Endothelial cell (in vitro differentiated cells): ENCODE measurements at places on chromosomes 6 and 20.

- no peak for DNase-seq
Measured at GRCh38 chr6:33797626-33798342, 6.0 kb downstream of the MLN start.

- DNase-seq: no peak
Measured at GRCh38 chr6:122553697-122554096, 56.5 kb upstream of the PKIB start.

DNA sequence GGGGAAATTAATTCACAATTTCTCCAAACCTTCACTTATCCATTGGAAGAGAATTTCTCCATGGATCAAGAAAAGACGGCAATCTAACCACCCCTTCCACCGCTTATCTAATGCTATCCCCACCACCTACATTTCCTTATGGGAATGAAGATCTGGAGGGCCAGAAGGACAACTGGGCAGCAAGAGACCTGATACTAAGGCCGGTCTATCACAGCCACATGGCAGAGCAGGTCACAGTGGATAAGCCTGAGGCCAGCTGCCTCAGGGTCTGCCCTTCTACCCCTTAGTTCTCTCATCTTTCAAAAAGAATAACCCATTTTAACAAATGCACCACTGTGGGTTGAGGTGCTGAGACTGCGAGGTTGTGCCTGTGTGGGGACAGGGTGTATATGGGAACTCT is 37.1 kb downstream of the MAN1A1 start:
- DNase-seq: no peak

DNA sequence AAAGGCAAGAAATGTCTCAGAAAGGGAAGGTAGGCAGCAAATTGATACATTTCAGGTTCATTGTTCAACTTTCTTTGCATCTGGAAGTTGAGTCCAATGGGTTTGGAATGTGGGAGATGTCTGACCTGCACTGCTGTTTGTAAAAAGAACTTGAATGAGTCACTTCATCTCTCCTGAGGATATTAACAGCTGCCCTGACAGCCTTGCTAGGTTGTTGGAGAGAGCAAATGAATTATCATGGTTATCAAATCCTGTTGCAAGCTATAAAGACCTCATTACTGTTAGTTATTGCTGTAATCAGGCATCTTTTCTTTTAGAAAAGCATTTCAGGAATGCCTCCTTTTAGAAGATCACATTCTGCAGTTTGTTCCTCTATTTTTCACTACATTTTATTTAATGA is 23.0 kb upstream of the FLRT3 start:
- DNase-seq: no peak

DNA sequence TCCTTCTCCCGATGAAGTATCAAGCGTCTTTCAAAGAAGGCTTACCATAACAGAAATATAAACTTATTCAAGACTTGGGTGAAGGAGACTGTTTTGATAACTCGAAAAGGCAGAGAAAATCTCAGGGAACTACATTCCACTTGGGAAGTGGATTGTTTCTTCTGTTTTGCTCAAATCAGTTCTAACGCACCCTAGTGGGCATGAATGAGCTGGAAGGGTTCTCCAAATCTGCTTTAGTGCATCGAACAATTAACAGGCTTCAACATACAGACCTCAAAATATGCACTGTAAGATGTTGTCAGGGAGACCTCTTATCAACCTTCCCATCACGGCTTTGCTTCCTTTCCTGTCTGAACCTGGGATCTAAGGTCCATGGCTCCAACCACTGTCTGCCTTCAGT is 392.5 kb downstream of the CD83 start:
- no peak for DNase-seq

- DNase-seq: no peak
Measured at GRCh38 chr20:24825591-24825990, 123.5 kb upstream of the CST7 start.

DNA sequence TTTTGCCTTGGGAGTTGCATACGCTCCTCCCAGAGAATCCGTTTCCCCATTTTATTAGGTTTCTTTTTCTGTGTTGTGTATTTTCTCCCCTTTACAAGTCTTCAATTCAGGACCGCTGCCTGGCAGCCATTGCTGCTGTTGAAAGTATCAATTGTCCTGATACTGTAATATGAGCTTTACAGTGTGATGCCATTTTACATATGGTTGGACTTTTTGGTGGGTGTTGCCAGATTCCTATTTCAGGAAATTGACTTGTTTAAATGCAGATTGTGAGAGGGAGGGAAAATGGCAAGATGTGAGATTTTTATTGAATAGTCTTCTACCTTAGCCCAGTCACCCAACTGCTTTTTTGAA is 1.2 kb downstream of the PANK2 start:
- DNase-seq: no peak

DNA sequence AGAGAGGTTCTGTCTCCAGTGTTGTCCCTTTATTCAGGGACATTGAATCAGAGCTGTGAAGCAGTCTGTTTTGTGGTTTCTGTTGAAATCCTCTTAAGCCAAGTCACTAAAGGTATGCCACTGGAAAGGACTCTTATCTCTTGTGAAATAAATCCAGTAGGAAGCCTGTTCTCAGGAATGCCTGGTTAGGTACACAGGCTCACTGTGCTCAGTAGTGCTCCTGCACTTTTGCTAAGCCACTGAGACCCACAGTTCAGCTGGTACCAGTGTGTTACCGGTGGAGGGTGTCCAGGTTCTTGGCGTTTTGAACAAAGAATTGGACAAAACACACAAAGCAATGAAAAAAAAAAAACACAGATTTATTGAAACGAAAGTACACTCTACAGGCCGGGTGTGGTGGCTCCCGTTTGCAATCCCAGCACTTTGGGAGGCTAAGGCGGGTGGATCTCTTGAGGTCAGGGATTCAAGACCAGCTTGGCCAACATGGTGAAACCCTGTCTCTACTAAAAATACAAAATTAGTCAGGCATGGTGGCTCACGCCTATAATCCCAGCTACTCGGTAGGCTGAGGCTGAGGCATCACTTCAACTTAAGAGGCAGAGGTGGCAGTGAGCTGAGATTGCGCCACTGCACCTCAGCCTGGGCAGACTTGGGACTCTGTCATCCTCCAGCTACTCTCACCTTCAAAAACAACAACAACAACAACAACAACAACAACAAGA is 186.1 kb downstream of the JARID2 start:
- no peak for DNase-seq

- DNase-seq: no peak
Measured at GRCh38 chr6:151445482-151445881, 6.4 kb downstream of the RMND1 start.

DNA sequence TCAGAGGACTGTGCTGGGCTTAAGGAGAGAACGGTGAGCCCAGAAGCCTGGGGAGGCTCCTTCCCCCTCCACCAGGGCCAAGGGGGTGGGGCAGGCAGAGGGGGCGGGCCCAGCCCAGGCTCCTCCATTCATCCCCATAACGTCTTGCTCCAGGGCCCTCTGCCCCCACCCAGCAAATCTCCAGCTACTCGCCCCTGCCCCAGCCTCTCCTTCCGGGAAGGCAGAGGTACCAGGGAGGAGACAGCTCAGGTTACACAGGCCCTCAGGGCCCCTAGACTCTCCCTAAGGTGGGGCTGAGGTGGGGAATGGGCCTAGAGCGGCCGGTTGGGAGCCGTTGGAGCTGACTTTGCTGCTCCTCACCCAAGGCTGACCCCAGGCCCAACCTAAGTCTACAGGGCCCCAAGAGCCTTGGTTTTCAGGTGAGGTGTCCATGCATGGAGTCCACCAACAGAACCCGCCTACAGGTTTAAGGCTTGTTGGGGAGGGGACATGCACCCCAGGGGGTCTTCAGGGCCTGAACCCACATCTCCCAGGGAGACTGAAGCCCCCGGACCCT is 1.2 kb downstream of the LAMA5 start:
- no peak for DNase-seq

DNA sequence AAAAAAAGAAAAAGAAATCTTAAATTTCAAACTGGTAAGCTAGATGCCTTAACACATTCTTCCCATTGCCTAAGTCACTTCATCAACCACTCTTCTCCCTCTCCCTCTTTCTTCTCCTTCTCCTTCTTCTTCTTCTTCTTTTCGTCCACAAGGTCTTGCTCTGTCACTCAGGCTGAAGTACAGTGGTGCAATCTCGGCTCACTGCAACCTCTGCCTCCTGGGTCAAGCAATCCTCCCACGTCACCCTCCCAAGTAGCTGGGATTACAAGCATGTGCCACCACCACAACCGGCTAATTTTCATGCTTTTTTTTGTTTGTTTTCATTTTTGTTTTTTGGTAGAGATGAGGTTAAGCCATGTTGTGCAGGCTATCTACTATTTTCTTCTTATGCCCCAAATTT is 60.2 kb downstream of the GPR63 start:
- no peak for DNase-seq

GRCh38 chr6:42013134-42013516 is 37.2 kb upstream of the TAF8 start:
- DNase-seq: no peak
